ENCODE measurements at places on chromosomes 6 and 20. TPM values are rescaled to one million over a fixed set of nuclear protein-coding genes. Genes with fewer than 3 reads are reported as not detected.

DNA sequence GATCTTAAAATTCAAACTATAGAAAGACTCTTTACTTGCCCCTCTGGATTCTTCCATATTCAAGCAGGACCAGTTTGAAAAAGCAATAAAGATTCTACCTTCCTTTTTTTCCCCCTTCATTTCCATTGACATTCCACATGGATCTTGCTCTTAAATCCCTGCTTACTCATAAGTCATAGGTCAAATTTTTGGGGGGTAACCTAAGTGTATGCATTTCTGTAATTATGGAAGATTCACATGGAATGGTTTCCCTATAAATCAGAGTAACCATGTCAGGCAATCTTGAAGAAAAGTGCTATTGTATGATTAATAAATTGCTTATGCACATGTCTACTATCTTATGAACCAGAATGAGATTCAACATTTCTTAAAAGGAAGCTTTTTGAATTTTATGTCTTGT is 551.0 kb downstream of the HAO1 start:
- DNase-seq, result no peak

- no peak for DNase-seq
Observed at GRCh38 chr20:56316051-56316450, 42.7 kb upstream of the FAM210B start.

- DNase-seq, result no peak
Observed at GRCh38 chr6:137701942-137702341, 165.1 kb upstream of the TNFAIP3 start.

DNA sequence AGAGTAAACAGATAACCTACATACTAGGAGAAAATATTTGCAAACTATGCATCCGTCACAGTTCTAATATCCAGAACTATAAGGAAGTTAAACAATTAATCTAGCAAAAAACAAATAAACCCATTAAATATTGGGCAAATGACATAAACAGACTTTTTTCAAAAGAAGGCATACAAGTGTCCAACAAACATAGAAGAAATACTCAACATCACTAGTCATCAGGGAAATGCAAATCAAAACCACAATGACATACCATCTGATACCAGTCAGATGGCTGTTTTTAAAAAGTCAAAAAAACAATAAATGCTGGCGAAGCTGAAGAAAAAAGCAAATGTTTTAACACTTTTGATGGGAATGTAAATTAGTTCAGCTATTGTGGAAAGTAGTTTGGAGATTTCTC is 1117.7 kb upstream of the MAP3K7 start:
- no peak for DNase-seq

The TP53TG5 gene
- 0.07 TPM for total RNA-seq

- DNase-seq, result no peak
Observed at GRCh38 chr20:14055127-14055742, 59.9 kb downstream of the MACROD2 start.

DNA sequence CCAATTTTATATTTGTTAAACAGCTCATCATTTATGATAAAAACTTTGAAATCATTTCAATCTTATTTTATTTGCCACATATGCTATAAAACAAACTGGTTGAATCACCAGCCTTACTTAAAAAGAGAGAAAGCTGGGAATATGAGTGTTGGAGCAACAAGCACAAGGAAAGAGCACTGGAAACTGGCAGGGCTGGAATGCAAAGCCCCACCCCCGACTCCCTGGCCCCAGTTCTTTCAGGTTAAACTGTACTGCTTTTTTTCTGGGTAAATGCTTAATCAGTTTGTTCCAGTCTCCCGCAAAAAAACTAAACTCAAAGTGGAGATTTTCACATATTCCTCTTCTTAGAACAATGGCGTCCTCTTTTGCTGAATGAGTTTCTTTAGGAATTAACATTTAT is 433.8 kb upstream of the NOX3 start:
- DNase-seq, result no peak

DNA sequence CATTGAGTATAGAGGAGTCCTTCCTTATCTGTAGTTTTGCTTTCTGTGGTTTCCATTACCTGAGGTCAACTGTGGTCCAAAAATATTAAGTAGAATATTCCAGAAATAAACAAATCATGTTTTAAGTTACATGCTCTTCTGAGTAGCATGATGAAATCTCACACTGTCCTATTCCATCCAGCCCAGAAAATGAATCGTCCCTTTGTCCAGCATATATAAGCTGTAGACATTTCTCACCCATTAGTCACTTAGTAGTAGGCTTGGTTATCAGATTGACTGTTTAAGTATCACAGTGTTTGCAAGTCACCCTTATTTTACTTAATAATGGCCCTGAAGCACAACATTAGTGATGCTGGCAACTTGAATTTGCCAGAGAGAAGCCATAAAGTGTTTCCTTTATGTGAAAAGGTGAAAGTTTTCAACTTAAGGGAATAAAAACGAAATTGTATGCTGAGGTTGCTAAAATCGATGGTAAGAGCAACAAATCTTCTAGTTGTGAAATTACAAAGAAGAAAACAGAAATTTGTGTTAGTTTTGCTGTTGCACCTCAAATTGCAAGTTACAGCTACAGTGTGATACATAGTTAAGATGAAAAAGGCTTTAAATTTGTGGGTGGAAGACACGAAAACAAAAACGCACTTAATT is 198.6 kb upstream of the SIM1 start:
- no peak for DNase-seq

DNA sequence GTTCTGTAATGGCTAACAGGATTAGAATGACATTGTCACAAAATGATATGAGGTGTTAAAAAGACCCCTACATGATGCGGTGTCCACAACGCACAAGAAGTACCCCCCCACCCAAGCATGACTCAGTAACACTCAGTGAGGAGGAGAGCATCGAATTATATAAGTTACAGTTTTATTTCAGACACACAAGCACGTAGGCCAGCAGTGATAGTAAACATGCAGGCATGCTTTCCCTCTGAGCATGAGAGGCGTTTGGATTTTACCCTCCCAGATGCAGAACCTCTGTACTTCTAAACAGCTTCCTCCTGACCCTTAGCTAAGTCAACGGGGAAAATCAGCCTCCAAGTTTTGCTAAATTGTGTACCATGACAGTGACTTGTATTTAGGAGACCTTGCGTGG is 23.9 kb downstream of the GNAS start:
- DNase-seq, result no peak

The POPDC3 gene
- not detected for total RNA-seq

DNA sequence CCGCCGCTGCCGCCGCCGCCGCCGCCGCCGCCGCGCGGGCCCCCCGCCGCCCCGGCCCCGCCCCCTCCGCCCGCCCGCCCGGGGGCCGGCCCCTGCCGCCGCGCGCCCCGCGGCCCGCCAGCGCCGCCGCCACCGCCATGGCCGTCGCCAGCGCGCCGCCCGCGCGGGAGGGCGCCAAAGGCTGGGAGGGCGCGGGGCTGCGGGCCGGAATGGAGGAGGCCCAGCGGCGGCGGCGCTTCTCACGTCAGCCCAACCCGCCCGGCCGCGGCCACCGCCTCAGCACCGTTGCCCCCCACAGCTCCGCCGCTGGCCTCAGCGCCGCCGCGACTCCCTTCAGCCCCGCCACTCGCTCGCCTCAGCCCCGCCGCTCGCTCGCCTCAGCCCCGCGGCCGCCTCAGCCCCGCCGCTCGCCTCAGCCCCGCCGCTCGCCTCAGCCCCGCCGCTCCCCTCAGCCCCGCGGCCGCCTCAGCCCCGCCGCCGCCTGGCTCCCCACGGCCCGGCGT is 258 bp downstream of the PHF10 start:
- DNase-seq, result peak; percentile 32

The PLAGL2 gene
- total RNA-seq, result 126 TPM

The XKR7 gene
- total RNA-seq, result not detected

- DNase-seq, result no peak
Observed at GRCh38 chr20:64180673-64181072, 16.4 kb downstream of the MYT1 start.

GRCh38 chr6:113642714-113643406 is 214.3 kb upstream of the MARCKS start:
- DNase-seq, result no peak

DNA sequence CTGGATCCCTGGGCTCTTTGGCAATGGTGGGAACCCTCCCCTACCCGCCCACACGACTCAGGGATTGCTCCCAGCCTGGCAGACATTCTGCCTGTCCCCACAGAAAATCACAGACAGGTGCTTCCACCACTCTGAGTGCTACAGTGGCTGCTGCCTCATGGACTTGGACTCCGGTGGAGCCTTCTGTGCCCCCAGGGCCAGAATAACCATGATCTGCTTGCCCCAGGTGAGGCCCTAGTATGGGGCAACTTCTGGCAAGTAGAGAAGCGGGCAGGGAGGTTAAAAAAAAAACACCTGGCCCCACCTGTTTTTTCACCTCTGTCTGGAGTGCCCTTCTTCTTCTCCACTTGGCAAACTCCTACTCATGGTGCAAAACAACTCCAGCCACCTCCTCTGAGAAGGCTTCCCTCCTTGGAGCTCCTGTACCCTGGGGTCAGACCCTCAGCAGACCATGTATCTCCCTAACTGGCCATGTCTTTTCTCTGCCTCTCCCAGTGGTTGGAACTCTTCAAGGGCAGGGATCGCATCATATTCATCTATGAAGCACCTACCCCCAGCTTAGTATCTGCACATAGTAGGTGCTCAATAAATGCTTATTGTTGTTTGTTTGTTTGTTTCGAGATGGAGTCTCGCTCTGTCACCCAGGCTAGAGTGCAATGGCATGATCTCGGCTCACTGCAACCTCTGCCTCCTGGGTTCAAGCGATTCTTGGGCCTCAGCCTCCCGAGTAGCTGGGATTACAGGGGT is 1.1 kb downstream of the CLPSL2 start:
- no peak for DNase-seq

GRCh38 chr6:87261534-87261933 is 60.9 kb upstream of the SMIM8 start:
- no peak for DNase-seq

DNA sequence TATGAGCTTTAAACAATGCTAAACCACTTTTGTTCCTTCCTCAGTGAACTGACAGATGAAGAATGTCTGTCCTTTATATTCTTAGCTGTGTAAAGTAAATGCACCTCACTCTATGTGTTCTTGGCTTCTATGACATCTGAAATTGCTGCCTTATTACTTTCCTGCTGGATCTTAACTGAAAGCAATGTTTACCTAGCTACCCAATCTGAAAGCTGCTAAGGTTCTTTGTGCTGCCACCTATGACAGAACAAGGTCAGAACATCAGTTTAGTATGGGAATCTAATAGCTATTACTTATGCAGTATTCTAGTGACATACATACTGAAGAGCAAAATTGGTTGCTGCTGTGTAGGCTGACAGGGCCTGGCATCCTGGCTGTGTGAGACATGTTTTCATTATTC is 444.1 kb downstream of the KHDRBS2 start:
- no peak for DNase-seq

The HUS1B gene
- total RNA-seq, result 2.8 TPM

DNA sequence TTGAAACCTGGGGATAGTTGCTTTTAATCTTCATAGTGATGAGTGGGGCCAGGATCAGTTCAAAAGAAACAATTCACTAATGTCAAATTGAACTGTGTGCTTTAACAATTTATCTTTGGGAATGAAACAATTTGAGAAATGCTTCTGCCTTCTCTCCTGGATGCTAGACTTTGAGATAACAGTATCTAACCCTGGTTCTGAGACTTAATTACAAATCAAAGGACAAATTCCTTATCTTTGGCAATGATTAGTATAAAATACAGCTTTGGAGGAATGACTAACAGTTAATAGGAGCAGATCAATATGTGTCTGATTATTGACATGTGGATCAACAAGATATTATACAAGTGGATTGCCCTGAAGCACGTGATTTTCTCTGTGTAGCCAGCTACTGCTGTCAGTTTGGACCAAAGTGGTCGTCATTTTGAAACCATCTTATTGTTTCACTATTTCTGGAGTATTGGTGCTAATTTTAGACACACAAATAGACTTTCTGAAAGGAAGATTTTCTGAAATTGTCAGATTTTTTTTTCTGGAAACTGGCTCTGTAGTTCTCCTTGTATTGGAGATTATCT is 6.2 kb upstream of the FLRT3 start:
- DNase-seq, result no peak

The DDO gene
- total RNA-seq, result not detected

DNA sequence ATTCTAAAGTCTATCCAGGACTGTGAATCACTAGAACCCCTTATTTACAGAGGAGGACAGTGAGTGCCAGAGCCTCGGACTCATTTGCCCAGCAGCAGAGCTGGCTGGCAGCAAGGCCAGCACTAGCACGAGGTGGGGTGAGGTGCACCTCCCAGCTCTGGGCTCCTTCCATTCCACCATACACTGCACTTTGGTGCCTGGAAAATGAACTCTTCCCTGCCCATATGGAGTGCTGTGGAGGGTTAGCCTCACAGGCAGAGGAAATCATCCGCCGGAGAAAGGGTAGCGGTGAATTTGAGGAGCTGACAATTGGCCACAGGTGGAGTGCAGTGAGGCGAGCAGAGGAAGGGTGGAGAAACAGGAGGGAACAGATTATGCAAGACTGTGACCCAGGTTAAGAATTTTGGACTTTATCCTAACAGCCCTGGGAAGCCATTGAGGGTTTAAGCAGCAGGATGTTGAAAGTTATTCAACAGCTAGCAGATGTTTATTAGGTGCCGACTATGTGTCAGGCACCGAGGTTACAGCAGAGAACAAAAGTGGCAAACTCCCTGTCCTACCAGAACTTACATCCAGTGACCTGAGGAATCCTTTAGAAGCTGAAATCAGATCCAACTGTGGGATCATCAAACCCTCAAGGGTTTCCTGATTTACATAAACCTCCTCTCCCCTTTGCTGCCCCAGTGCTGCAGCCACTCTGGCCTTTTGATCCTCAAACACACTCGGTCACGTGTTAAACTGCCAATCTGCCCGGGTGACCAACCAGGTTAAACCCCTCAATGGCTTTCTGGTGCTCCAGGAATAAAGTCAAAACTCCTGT is 6.2 kb downstream of the TRIM26 start:
- DNase-seq, result no peak

DNA sequence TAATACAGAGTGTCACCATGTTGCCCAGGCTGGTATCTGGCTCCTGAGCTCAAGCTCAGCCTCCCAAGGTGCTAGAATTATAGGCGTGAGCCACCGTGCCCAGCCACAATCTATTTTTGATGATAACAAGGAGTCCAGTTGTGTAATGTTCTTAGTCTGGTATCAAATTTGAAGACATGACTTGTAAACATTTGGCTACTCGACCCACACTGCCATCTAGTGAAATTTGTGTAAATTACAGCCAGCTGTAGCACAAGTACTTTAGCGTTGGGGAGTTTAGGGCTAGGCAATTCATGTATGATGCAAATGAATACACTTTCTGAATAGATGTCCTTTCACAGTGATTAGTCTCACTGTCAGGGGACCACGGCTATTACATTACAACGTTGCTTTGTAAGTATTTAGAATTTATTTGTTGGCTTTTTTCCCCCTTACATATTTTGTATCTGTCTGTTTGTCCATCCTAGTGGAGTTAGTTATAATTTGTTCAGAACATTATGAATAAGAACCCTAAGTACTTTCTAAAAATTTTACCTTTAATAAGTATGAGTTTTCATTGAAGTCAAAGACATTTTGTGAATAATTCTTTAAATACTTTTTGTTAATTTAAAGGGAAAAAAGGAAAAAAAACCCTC is 139.7 kb downstream of the PRDM13 start:
- DNase-seq, result peak; percentile 45

All from activated T-helper 1 cell treated with anti-CD3 and anti-CD28 coated beads, Interleukin-12 subunit alpha, Interleukin-12 subunit beta, Interleukin-2, Interleukin-4 antibody, amounts not matched to agents 30 ng/mL and 10 ng/mL and 1 ng/mL, durations not matched to agents 14 hours and 24 hours and 36 hours (primary cell).